ENCODE measurements at places on chromosomes 4 and X.

DNA sequence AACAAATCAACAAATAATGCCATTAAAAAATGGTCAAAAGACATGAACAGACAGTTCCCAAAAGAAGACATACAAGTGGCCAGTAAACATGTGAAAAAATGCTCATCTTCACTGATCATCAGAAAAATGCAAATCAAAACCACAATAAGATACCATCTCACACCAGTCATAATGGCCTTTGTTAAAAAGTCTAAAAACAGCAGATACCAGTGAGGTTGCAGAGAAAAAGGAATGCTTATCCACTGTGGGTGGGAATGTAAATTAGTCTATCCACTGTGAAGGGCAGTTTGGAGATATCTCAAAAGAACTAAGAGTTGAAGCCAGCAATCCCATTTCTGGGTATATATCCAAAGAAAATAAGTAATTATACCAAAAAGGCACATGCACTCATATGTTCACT lies 668.1 kb upstream of the CPEB2 start:
- DNase-seq: no peak

GRCh38 chr4:176507845-176508533 lies 188.2 kb downstream of the SPCS3 start:
- no peak for DNase-seq

DNA sequence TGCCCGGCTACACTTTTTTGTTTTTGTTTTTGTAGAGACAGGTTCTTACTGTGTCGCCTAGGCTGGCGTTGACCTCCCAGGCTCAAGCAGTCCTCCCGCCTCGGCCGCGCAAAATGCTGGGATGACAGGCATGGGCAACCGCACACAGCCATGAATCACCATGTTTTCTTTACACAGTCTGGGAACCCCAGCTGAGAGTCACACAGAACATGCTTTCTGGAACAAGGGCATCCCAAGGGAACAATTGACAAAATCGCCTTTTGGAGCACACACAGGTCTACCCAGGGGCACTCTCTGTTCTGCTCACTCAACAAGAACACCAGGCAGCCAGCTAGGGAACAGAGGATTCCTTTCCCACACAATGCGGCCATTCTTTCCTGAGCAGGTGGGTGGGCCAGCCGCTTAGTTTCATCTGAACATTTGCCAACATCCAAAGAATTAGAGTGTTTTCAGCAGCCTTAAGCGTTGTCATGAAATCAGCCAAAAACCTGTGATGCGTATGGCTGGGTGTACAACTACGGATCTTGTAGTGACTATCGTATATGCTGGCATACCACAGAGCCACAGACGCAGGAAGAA lies 15.7 kb downstream of the PRKX start:
- no peak for DNase-seq

GRCh38 chr4:139416073-139416673 lies 37.7 kb upstream of the RAB33B start:
- no peak for DNase-seq

DNA sequence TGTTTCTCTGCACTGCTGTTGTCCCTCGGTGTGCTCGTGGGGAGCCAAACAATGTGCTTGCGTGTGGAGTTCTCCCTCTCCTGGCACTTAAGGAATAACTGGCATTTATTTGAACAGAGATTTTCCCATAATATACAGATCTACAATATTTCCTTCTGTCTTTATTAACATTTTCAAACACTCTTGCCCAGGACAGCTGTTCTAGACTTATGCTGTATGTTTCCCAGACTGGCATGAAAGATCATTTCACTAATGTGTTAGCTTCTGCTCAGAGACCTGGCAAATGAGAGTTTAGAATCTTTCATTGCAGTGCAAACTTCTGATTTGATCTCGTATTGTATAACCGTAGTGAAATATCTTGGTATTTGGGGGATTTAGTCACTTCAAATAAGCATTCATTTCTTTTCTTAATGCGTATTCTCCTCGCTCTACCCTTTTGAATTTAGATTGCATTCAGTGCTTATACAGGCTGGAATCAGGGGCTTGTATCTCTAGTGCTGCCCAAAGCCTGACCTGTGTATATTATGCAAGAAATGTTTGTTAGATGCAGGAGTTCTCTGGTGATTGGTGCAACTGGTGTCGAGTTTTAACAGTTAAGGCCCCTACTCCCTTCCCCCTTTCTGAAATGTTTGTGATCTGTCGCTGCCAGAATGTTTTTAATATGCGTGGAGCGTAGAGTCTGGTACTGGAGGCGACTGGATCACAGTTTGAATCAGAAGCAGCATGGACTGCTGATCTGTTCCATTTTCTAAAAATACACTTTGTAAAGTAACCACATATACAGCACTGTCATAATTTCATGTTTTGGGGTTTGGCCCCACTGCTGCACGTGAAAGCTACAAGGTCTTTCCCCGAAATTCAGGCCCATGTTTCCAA lies 326.3 kb downstream of the ARHGAP10 start:
- DNase-seq: no peak

DNA sequence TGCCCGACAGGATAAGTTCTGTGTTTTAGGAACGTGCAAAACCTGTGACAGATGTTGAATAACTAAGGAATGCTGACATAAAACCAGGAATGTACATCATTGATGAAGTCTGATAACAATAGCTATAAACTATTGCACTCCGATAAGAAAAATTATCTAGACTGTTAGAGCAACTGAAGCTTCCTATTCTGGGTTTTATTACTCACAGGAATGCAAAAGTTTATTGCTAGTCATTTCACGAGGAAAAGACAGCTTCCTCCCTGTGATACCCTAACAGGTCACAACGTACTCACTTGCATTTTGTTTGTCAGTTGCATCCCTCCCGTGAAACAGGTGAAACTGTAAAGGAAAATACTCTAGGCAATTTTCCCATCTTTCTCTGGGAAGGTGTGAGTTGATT lies 65.9 kb downstream of the CLDN22 start:
- DNase-seq: no peak

GRCh38 chr4:14716691-14717090 lies 285.6 kb upstream of the CPEB2 start:
- no peak for DNase-seq

DNA sequence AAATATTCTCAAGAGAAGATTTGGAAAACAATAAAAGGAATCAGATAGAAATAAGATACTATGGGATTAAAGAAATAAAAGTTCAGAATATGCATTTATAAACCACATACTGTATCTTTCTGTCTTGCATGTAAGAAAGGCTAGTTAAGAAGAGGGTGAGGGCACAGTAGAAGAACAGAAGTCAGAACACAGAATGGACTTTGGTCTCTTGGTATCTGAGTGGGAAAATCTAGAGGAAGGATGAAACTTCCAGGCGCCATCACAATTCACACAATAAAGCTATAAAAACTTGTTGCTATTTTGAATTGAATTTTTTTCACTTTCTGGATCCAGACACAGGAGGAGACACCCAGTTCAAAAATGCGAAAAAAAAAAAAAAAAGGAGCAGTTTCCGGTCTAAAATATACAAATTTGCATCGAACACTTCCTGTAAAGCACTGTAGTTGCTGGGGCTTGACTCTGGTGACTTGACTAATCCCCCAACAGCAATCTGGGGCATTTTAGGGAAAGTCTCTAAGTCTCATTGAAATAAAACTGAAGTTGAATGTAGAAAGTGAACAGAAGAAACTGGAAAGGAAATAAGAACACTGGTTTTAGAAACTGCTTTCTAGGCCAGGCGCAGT lies 8.1 kb upstream of the NAAA start:
- no peak for DNase-seq

DNA sequence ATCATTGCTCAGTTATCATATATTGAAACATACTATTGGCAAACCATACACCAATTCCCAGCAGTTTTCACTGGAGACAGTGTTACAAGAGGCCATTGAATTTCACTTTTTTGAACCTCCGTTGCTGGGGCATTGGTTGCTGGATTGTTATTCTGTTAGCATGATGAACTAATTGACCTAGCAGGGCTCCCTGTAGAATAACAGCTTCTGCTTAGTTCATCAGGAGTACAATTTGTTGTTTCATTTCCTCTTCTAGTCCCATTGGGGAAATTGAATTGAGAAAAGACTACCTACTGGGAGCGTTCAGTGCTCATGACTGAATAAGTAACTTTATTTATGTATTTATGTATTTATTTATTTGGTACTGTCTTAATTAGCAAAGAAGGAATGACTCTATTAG lies 151.6 kb downstream of the SLIT2 start:
- no peak for DNase-seq

- DNase-seq: no peak
Measured at GRCh38 chr4:182221987-182222386, 21.2 kb upstream of the TENM3 start.

DNA sequence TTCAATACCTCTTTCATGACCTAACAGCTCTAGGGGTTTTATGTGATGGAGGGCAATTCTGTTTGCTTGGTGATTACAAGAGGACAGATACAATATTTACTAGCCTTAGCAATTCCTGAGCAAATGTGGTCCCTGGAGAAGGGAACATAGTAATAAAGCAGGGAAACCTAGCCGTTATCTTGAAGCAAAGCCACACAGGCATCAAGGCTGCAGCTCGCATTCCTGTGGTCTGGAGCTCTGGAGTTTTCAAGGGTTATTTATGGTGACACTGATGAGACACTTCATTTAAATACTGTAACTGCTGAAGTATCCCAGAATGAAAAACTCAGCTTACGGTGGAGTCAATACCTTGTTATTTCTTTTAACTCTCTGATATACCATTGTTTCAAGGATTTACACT lies 66.8 kb downstream of the AFF2 start:
- DNase-seq: no peak

GRCh38 chrX:103540145-103540544 lies 20.9 kb upstream of the RAB40A start:
- no peak for DNase-seq

- no peak for DNase-seq
Measured at GRCh38 chr4:617644-618641, 7.4 kb upstream of the PDE6B start.

GRCh38 chrX:83022020-83022419 lies 486.1 kb upstream of the POU3F4 start:
- no peak for DNase-seq

DNA sequence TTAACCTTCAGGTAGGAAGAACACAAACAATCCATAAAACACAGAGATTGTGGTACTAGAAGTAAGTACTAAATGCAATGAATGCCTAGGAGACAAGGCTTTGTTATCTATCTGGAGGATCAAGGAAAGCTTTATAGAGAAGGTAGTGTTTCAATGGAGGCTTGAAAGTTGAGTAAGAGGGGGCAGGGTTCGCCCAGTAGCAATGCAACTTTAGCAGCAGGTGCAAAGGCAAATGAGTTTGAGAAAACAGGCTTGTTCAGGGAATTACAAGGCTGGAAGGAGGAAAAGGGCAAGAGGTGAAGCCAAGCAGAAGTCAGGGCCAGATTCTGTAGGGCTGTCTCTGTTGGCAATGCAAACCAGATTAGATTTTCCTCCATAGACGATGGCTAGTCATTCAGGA lies 35.5 kb upstream of the AMELX start:
- DNase-seq: no peak

- DNase-seq: peak; percentile 77
Measured at GRCh38 chrX:153724252-153725038, at the start of the genes ABCD1 and BCAP31. ABCD1 (plus strand) TSS chrX:153724856; CDS start chrX:153725267, 411 bp downstream. BCAP31 (minus strand) TSS chrX:153724387; CDS start chrX:153723244, 1,143 bp downstream.

- DNase-seq: no peak
Measured at GRCh38 chr4:145773581-145774234, 93.8 kb downstream of the C4orf51 start.

- no peak for DNase-seq
Measured at GRCh38 chr4:82747686-82748575, 50.7 kb downstream of the SCD5 start.

- DNase-seq: peak; percentile 36
Measured at GRCh38 chr4:879729-880077, 52.4 kb downstream of the GAK start.

DNA sequence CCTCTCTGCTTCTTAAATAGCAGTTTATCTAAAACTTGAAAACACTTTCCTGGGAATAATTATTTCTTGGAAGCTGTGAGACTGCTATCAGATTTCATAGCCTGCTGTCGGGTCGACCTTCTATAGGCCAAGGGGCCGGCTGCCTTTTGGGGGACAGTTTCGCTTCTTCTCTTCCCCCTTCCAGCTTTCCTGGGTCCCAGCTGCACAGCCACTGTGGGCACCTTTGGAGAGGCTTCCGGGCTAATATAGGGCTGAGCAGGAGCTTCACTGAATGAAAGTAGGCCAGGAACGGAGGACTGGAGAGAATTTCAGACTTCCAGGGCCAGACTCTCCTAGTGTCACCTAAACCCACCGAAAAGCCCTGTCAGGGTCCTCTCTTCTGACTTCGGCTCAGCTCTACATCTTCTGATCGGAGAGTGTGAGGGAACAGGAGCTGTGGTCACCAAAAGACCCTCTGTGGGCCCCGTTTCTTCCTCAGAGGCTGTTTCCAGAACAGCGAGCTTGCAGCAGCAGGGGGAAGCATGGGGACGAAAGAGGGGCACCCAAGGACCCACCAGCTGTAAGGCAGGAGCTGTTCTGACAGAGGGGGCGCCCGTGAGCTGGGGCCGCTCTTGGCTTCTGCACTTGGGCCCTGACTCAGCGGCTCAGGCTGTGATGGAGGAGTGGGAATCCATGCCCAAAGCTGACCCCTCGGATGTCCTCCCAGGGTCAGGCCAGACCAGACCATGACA lies 620.6 kb downstream of the BCOR start:
- no peak for DNase-seq

All from stimulated activated CD8-positive, alpha-beta memory T cell treated with anti-CD3 and anti-CD28 coated beads, Interleukin-4, amount 100 ng/mL, for 4 hours (primary cell).